ENCODE measurements at places on chromosomes 2 and 18. TPM values are rescaled to one million over a fixed set of nuclear protein-coding genes. Genes with fewer than 3 reads are reported as not detected.
A peak's percentile ranks its signal among the peaks of the same experiment; 100 is the strongest.

DNA sequence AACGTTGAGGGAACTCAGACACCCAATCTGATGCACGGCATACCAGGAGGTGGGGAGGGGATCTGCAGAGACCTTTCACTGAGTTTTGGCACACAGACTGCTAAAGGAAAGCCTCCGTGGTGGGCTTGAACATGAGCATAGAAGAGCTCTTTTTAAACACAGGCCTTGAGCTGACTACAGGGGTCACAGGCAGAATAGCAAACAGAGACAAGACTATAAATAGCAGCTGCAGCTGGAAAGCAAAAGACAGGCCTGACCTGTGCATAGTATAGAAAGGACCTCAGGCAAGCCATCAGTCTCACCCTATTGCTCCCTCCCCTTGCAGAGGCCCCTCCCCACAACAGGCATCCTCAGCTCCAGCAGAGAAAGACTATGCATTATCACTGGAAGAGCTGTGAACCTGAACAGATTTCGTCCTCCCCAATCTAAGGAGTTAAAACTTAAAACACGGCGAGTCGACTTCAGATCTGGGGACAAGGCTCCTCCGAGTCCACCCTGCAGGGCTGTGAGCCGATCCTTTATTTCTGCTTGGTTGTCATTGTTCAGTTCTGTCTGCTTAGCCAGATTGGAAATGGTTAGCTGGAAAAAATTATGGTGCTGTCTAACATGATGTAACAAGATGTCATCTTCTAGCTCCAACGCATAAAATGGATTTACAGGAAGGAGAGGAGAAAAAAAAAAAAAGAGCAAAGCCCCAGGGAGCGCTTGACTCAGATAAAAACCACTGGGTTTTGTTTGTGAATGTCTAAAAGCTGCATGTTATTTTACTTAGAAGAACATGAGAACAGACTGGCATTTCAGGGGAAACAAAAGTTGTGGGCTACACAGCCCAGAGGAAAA is 25.2 kb upstream of the LCLAT1 start:
- no peak for DNase-seq

DNA sequence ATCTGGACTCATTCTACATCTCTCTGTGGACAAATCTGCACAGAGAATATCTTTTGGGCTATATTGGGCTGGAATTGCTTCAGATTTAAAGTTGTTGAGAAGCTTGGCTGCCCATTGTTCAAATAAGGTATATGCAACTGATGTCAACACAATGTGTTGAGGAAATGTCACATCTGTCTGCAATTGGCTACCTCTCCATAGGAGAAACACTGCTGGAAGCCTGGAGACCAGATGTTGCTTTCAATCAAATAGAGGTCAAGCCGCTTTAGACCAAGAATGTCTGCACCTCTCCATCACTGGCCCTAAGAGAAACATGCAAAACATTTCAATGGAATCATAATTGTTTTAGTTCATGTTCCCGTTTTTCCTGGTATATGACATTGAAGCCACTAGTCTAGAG is 720.2 kb downstream of the SLC4A3 start:
- no peak for DNase-seq

SLC35F6 gene
- 15.1 TPM for polyA plus RNA-seq

- no peak for DNase-seq
Observed at GRCh38 chr2:120221616-120222015, 1.6 kb downstream of the TMEM185B start.

DSC3 gene
- not detected for polyA plus RNA-seq

GRCh38 chr2:42338567-42339190 is 22.3 kb downstream of the COX7A2L start:
- no peak for DNase-seq

C2orf78 gene
- not detected for polyA plus RNA-seq

MARCHF7 gene
- polyA plus RNA-seq, result 46.7 TPM

GRCh38 chr18:3074087-3074486 is 61.1 kb upstream of the LPIN2 start:
- peak; percentile 36 for DNase-seq

DNA sequence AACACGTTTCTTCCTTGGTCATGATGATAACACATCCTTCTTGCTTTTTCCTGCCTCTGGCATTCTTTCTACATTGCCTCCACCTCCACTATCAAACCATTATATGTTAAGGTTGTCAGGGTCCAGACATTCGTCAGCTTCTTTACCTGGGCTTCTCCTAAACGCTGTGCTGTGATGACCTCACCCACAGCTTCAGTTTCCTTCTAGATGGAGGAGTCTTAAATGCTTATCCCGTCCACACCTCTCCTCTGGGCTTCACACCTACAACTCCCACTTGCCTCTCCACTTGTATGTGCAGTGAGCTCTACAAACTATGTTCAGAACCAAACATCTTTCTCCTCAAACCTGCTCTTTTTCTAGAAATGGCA is 666 bp upstream of the STAT1 start:
- DNase-seq, result no peak

DNA sequence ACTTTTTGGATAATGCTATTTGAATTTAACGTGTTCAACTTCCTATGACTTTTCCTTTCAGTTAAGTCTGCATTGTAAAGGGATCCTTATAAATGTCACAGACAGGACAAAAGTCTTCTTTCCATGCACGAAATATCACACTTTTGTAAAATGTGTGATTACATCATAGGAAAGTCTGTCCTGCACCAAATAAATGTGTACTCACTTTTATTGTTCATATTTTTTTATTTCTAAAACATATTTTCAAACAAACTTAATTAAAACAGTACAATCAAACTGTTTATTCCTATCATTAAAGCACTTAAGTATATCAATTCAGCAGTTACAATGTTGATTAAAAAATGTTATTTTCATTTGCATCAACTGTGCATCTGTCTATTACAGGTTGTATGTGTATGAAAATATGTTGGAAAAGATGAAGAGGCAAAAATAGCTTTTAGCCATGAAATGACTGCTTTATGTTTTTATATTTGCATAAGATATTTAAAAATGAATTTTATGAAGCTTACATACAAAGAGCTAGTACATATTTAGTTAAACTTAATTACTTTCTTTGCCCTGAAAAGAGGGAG is 105.6 kb downstream of the CSRNP3 start:
- DNase-seq, result no peak

CYP27A1 gene
- 214 TPM for polyA plus RNA-seq

G6PC2 gene
- not detected for polyA plus RNA-seq

DNA sequence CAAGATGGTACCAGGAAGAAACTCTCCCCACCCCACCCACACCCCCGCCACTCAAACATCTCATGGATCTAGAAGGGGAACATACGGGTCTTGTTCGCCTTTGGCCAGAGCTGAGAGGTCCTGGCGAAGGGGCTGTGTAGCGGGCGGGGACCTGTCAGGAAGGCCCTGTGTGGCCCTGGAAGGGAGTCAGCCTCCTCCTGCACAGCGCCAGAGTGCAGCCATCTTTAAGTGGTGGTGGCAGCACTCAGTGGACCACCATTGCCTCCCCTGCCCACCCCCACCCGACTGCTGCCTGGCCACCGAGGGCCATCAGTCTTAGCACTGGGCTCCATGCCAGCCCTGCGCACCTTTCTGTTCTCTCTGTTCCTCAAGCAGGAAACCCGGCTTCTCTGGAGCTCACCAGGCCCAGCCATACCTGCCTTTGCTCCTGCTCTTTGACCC is 11.6 kb upstream of the FAHD2A start:
- DNase-seq, result no peak

DNA sequence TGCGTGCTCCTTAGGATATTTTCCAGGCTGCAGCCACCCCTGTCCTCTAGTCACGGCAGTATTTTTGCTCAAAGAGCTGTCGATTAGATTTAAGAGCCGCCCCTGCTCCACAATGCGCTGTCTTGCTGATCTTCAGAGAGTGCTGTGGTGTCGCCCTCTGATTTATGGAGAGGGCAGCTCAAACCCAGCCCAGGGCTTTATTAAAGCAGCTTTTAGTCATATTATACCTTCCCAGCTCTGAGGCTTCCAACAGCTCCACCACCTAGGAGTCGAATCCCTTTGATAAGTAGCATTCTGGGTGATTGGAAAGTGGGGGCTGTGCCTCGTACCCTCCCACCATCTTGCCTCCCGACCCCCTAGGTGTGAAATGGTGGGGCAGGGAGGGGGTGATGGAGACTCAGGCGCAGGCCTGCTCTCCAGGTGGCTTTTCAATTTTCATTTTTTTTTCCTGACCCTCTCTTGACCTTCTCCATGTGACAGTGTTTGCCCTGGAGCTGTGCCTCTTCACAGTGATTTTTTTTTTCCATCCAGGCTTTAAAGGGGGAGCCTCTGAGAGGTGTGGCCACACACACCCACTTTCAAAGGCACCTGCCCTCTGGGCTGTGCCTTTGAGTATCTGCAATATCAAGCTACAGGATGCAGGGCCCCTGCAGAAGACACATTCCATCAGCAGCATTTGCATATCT is 53.1 kb upstream of the NRP2 start:
- no peak for DNase-seq

GRCh38 chr2:65435625-65436168 is 3.3 kb upstream of the SPRED2 start:
- peak; percentile 36 for DNase-seq

DNA sequence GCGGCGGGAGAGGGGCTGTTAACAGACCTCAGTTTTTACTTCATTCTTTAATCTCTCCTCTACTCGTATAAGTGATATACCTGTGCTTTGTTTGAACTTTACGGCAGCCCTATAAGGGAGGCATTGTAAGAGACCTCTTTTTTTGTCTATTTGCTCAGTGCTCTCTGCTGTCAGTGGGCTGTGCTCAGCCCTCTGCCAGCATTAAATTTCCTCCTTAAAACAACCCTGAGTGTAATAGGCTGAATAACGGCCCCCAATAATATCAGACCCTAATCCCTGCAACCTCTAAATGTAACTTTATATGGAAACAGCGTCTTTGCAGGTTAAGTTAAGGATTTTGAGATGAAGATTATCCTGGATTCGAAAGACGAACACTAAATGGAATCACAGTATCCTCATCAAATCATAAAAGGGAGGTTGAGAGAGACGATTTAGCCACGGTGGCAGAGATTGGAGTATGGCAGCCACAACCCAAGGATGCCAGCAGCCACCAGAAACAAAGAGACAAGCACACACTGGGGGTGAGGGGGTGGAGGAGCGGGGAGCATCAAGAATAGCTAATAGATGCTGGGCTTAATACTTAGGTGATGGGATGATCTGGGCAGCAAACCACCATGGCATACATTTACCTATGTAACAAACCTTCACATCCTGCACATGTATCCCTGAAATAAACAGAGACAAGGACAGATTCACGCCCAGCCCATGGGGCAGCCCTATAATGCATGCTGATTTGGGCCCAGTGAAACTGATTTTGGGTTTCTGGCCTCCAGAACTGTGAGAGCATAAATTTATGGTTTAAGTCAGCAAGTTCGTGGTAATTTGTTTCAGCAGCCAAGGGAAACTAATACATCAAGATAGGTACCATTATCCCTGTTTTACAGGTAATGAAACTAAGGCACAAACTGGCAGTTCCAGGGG is 894 bp upstream of the FARSB start:
- DNase-seq, result no peak

GRCh38 chr2:71712158-71712818 is 258.9 kb downstream of the DYSF start:
- no peak for DNase-seq

All from CD14-positive monocyte (primary cell).